Mesothelial cell of epicardium (in vitro differentiated cells): ENCODE measurements at places on chromosomes 2 and 18. TPM values are rescaled to one million over a fixed set of nuclear protein-coding genes. Genes with fewer than 3 reads are reported as not detected.

GRCh38 chr2:32124660-32125059 lies 41.0 kb upstream of the SLC30A6 start:
- H3K27me3 ChIP-seq = no peaks in the 10 kb centered on the region
- DNase-seq = no peak

GRCh38 chr2:43538034-43538670 lies 57.7 kb downstream of the THADA start:
- H3K4me3 ChIP-seq = no peak overlapping the region
- peak overlapping the region; percentile 47 for H3K27ac ChIP-seq
- no peaks in the 10 kb centered on the region for H3K27me3 ChIP-seq

DNA sequence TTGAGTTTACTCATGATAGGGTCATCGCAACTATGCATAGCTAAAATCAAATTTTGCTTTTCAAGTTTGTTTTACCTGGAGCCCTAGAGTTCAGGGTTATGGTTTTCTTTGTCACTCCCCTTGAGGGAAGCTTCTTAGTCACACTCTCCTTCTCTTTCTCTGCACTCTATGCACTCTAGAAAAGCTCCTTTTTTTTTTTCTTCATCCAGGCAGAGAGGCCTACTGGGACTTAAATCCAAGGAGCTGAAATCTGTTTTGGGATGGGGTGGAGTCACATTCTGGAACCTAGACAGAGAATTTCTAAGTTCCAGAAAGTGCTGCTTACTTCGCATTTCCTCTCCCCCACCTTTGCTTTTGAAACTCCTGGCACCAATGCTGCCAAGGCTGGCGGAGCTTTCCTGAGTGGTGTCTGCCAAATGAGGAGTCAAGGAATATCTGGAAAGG lies 19.1 kb upstream of the IL18R1 start:
- no peak overlapping the region for H3K27ac ChIP-seq
- H3K36me3 ChIP-seq = no peaks in the 10 kb centered on the region
- no peak for DNase-seq
- H3K27me3 ChIP-seq = peaks cover 24% of the 10 kb centered on the region

GRCh38 chr18:35826477-35826876 lies 146.0 kb upstream of the RMP24 start:
- DNase-seq = no peak
- no peaks in the 10 kb centered on the region for H3K27me3 ChIP-seq
- no peak overlapping the region for H3K27ac ChIP-seq
- H3K4me1 ChIP-seq = no peaks in the 10 kb centered on the region
- H3K36me3 ChIP-seq = no peaks in the 10 kb centered on the region

GRCh38 chr18:35707247-35707646 lies 125.7 kb downstream of the GALNT1 start:
- H3K4me3 ChIP-seq = no peak overlapping the region
- H3K36me3 ChIP-seq = peaks cover 24% of the 10 kb centered on the region
- H3K4me1 ChIP-seq = peaks cover 12% of the 10 kb centered on the region
- DNase-seq = no peak
- H3K27me3 ChIP-seq = no peaks in the 10 kb centered on the region
- no peak overlapping the region for H3K27ac ChIP-seq

DNA sequence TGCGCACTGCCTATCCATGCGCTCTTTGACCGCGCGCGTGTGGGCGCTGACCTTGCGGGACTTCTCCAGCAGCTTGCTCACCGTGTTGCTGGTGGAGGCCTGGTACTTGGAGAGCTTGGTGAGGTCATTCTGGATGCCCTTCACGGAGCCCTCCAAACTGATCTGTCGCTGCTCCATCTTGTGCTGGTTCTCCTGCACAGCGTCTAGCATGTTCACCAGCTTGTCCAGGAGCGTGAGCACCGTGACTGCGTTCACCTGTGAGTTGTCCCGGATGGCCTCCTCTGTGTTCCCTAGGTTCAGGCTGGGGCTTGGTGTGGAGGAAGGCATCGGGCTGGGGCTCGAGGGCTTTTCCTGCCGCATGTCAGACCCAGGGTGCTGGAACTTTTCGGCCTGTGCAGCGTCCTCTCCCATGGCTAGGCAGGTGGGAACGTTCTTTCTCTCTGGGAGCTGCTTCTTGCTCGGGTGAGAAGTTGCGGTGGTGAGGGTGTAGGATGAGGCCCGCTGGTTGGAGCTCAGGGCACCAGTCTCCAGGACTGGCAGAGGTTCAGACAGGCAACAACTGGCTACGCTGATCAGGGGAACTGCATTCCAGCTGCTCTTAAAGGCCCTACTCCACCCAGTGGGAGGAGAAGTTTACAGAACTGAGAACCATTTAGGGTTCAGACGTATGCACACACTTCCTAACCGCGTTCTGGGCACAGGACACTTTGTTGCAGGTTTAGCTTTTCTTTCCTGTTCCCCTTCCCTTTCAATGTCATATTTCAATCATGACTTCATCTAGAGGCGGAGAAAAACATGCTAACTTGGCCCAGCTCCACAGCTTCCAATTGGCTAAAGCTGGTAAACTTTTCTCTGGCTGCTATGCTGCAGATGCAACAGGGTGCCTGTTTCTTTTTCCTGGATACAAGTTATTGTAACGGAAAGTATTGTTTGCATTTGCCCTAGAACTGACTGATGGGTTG lies at the start of gene CAVIN2:
Gene CAVIN2 (minus strand): TSS at position 574 of the 962 bp plus-strand sequence. CDS start 163 bp downstream, at position 411.
- H3K4me3 ChIP-seq = no peak within 1 kb of the TSS
- DNase-seq = no peak
- no peaks in the 10 kb centered on the region for H3K36me3 ChIP-seq
- peak within 1 kb of the TSS; percentile 47 for H3K27ac ChIP-seq
- no peaks in the 10 kb centered on the region for H3K27me3 ChIP-seq

DNA sequence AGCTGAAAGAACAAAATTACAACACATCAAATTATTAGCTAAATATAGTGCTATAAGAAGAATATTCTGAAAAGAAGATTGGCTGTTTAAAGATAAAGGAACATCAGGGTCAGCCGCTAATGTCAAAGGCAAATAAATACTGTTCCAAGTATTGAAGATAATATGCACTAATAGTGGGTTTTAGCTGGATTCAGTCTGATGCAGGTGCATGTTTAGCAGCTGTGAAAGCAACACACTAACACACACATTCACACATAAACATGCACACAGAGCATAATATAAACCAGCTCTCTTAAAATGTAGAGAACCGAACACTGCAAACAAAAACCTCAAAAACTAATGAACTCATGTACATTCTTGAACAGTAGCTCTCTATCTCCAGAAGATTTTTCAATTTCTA lies 634.6 kb downstream of the ERBB4 start:
- H3K4me3 ChIP-seq = no peak overlapping the region
- no peak for DNase-seq
- no peaks in the 10 kb centered on the region for H3K36me3 ChIP-seq
- no peak overlapping the region for H3K27ac ChIP-seq

- peaks cover 10% of the 10 kb centered on the region for H3K27me3 ChIP-seq
- no peaks in the 10 kb centered on the region for H3K36me3 ChIP-seq
- no peak overlapping the region for H3K27ac ChIP-seq
- peaks cover 26% of the 10 kb centered on the region for H3K4me1 ChIP-seq
- no peak for DNase-seq
Observed at GRCh38 chr2:68831686-68832232, 39.4 kb downstream of the BMP10 start.

GRCh38 chr2:32058130-32058529 lies 5.2 kb upstream of the SPAST start:
- H3K27ac ChIP-seq = no peak overlapping the region
- no peaks in the 10 kb centered on the region for H3K27me3 ChIP-seq

- H3K4me3 ChIP-seq = no peak overlapping the region
- no peaks in the 10 kb centered on the region for H3K27me3 ChIP-seq
- peaks cover 1% of the 10 kb centered on the region for H3K4me1 ChIP-seq
- H3K36me3 ChIP-seq = no peaks in the 10 kb centered on the region
Observed at GRCh38 chr2:98016908-98017670, 21.3 kb upstream of the TMEM131 start.

- DNase-seq = no peak
- no peaks in the 10 kb centered on the region for H3K27me3 ChIP-seq
- no peak overlapping the region for H3K4me3 ChIP-seq
- H3K4me1 ChIP-seq = peaks cover 8% of the 10 kb centered on the region
- H3K27ac ChIP-seq = no peak overlapping the region
- H3K36me3 ChIP-seq = no peaks in the 10 kb centered on the region
Observed at GRCh38 chr2:59732871-59733566, 820.4 kb downstream of the BCL11A start.

- no peak overlapping the region for H3K27ac ChIP-seq
- no peaks in the 10 kb centered on the region for H3K4me1 ChIP-seq
- no peaks in the 10 kb centered on the region for H3K27me3 ChIP-seq
Observed at GRCh38 chr18:79092874-79093273, 23.7 kb downstream of the ATP9B start.

DNA sequence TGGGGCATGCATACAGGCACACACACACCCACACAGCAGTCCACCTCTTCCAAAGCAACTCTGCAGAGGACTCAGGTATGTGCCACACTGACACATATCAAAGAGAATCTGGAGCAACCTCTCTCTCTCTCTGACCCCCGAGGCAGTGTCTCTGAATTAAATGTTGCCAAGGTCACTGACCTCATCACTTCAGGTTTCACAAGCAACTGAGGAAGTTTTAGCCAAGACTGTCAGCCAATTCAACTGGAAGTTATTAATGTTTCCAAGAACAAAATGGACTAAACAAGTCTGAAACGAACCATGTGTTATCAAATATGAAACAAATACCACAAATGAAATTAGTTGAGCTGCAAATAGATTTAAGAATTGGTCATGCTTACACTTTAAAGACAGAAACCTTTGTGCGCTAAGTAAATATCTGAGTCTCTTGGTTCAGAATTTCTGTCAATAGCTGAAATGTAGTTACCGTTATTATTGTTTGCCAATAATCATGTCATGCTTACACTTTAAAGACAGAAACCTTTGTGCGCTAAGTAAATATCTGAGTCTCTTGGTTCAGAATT lies 86.1 kb downstream of the SLC25A12 start:
- peak overlapping the region; percentile 50 for H3K27ac ChIP-seq
- no peak for DNase-seq
- H3K4me3 ChIP-seq = no peak overlapping the region
- H3K27me3 ChIP-seq = no peaks in the 10 kb centered on the region

DNA sequence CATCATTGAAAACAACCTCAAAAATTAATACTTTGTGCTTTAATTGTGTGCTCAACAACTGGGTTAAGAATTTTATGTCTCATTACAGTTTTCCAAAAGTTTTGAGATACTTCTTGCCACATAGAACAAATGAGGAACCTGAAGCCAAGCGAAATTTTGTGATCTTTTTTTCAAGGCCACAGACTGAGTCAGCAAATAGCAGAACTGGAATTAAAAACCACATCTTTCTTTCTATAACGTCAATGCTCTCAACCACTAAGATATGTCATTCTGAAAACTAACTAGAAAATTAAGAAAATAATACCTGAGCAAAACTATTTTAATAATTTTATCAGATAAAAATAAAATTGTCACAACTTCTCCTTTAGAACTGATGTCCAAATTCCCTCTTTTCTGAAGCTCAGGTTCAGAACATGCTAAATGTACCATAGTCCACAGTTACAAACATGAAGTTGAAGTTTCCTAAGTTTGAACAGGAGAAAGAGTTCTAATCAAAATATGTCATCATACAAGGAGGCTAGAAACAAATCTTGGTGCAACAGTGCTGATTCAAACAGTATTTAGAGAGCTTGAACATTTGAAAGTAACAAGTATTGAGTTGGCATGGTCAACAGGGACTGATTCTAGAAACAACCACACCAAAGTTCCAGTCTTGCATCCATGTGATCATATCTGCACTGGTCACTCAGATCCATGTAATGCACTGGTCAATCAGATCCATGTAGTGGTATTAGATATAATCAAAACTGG lies 27.6 kb upstream of the CALCRL start:
- peaks cover 13% of the 10 kb centered on the region for H3K36me3 ChIP-seq
- no peak for DNase-seq
- no peak overlapping the region for H3K4me3 ChIP-seq
- peaks cover 7% of the 10 kb centered on the region for H3K4me1 ChIP-seq
- H3K27ac ChIP-seq = no peak overlapping the region
- no peaks in the 10 kb centered on the region for H3K27me3 ChIP-seq

DNA sequence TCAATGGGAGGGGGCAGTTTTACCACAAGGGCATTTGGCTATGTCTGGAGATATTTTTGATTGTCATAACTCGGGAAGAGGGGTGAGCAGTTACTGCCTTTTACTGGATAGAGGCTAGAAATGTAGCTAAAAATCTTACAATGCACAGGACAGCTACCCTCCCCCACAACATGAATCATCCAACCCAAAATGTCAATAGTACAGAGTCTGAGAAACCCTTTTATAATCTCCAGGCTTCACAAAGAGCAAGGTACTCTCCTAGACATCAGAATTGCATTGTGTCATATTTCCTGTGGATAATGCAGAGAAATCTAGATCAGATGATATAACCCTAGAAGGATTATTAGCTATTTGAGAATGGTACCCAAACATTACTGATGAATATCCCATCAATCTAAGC lies 277.1 kb upstream of the NRP2 start:
- H3K4me3 ChIP-seq = no peak overlapping the region
- no peak for DNase-seq
- peaks cover 20% of the 10 kb centered on the region for H3K4me1 ChIP-seq
- no peak overlapping the region for H3K27ac ChIP-seq

DNA sequence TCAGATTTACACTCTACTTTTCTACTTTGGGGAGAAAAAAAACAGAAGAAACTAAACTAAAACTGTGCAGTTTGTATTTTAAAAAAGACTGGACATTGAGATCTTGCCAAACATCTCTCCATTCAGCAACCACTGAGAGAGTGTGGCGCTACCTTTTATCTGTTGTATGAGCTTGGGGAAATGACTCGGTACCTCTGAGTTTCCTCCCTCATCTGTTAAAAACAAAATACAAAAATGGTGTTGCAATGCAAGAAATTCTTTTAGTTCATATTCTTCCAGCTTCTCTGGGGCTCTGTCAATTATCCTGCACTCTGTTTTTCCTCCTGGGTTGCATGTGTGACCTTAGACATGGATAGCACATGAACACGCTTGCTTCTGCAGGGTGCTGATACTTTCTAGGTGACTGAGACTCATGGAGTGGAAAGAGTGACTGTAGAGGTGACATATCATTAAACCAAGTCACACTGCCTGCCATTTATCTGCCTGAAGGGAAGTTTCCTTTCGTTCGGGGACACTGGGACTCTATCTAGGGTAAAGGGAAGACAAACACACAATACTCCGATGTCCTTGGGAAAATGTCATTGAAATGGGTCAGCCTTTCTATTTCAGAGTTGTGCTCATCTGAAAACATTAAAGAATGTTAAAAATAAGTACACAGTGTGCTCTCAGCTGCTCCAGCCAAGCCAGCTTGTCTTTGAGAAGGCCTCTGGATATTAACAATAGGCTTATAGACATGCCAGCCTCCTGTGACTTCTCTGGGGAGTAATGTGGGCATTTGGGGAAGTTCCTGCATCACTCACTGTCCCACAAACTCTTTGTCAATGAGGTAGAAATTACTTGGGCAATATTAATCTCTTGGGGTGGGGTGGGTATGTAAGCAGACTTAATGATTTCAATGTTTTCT lies 91.4 kb downstream of the TRIB2 start:
- H3K4me1 ChIP-seq = no peaks in the 10 kb centered on the region
- H3K27ac ChIP-seq = no peak overlapping the region
- DNase-seq = no peak
- H3K36me3 ChIP-seq = no peaks in the 10 kb centered on the region

Gene SLC40A1
- total RNA-seq = 152 to 156 TPM (median 154 TPM) in 3 replicates

Gene FAM237A
- total RNA-seq = not detected in 3 replicates
